ENCODE measurements at places on chromosomes 1 and 21.
A peak's percentile ranks its signal among the peaks of the same experiment; 100 is the strongest.

DNA sequence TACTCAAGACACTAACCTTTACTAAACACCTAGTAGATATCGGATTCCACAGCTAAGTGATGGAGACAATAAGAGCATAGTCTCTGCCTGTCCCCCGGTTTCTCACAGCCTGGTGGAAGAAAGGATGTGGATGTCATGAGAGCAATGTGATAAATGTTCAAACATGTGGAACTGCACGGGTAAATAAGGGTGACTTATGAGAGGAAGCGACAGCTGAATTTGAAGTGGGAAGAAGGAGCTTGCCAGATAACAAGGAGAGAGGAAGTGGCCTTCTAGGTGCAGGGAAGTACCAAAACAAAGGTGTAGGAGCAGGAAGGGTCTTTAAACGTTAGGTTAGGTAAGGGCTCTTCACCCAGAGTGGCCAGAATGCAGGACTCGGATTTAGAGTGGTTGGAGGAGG is 178.6 kb upstream of the NRIP1 start:
- no peak for DNase-seq

GRCh38 chr1:113073479-113073950 is 517 bp downstream of the LRIG2 start:
- DNase-seq: peak; percentile 57

DNA sequence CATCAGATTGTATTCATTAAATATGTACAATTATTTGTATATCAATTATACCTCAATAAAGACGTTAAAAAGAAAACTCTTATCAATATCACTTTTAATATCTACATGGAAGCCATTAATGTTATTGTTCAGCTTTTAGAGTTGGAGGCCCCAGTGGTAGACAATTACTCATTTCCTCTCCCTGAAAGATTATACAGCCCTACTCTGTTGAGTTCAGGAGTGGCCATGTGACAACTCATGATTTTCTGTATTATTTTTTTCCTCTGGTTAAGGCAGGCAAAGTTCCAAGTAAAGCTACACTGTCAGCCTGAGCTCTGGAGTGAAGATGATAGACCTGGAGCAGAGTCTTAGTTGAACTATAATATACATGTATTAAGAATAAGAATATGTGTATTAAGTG is 247.9 kb upstream of the B3GALT2 start:
- DNase-seq: no peak

GRCh38 chr1:180793451-180793850 is 119.2 kb upstream of the KIAA1614 start:
- DNase-seq: no peak

GRCh38 chr1:98327220-98327861 is 334.2 kb upstream of the SNX7 start:
- DNase-seq: peak; percentile 71

DNA sequence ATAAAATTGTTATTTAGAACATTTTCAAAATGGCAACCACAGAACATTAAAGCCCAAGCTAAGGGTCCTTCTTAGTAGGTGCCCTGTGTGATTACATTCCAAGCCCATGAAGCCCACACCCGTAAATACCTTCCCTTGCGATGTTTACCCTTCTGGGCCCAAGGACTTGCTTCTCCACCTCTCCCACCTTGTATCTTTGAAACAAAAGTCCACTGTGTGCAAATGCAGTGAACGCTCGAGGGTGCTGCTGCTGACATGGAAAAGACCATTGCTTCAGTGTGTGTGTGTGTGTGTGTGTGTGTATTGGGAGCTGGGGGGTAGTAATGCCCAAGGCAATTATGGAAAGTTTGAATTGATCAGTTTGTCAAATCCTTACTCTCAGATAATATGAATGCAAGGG is 298.1 kb downstream of the TGFB2 start:
- no peak for DNase-seq
